ENCODE measurements at places on chromosomes 5 and 9.

- no peak for DNase-seq
Observed at GRCh38 chr5:1431896-1432295, 13.3 kb downstream of the SLC6A3 start.

DNA sequence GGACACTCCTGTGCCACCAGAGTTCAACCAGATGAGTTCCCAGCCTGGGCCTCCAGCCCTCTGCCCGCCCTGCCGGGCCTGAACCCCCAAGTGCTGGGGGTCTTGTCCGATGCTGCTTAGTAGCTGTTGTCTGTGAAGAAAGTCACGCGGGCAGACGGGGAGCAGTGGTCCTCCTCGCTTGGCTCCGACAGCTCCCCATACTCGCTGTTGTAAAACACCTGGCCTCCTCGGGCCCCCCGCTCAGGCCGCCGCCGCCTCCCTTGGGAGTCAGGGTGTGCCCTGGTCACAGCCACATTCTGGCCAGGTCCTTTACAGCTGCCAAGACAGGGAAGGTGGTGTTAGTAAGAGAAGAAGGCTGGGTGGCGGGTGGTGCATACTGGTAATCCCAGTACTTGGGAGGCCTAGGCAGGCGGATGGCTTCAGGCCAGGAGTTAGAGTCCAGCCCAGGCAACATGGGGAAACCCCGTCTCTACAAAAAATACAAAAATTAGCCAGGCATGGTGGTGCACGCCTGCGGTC, 11.8 kb upstream of the SCGB3A1 start:
- no peak for DNase-seq

- DNase-seq, result no peak
Observed at GRCh38 chr5:141430332-141431113, at the start of gene PCDHGA12. TSS of gene PCDHGA12 (plus strand) at chr5:141430507. CDS start at chr5:141430760, 253 bp downstream.

DNA sequence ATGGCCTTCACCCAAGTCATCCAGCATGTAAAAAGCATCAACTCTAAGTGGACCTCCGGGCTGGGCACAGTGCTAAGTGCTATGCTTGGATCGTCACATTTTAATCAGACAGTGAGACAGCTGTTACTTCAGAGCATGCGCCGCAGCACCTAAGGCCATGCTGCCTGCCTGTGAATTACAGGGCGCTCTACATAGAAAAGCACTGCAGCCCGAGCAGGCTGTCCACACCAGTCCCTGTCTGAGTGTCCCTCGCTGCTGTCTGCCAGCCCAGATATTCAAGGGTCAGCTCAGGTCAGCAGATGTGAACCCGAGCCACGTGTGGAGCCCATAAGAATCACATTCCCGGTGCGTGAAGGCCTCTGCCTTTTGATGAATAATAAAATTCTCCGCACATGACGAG, 37.1 kb downstream of the AK8 start:
- no peak for DNase-seq

- DNase-seq, result no peak
Observed at GRCh38 chr5:78727786-78728761, 79.5 kb upstream of the LHFPL2 start.

DNA sequence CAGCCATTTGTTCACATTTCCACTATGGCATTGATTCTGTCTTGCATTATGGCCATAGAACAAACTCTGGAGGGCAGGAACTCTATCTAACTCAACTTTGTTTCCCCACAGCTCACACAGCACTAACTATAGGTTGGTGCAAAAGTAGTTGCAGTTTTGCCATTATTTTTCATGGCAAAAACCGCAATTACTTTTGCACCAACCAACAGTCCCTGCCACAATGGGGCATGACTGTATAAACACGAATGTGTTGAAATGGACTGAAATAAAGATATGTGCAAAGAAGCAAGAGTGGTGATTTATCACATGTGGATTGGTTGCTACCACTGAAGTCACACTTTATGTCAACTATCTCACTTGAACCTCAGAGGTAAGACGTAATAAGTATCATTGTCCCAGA, 338.7 kb downstream of the NTRK2 start:
- no peak for DNase-seq
